ENCODE measurements at places on chromosomes 13 and 19. TPM values are rescaled to one million over a fixed set of nuclear protein-coding genes. Genes with fewer than 3 reads are reported as not detected.

The TNFSF13B gene
- polyA plus RNA-seq: 8.6 TPM

- no peak for DNase-seq
Measured at GRCh38 chr19:18897094-18898029, 1.4 kb upstream of the CERS1 start.

GRCh38 chr13:99756281-99756680 is 215.3 kb downstream of the ZIC5 start:
- DNase-seq: no peak

- no peak for DNase-seq
Measured at GRCh38 chr13:44437356-44438233, 64.0 kb downstream of the SERP2 start.

DNA sequence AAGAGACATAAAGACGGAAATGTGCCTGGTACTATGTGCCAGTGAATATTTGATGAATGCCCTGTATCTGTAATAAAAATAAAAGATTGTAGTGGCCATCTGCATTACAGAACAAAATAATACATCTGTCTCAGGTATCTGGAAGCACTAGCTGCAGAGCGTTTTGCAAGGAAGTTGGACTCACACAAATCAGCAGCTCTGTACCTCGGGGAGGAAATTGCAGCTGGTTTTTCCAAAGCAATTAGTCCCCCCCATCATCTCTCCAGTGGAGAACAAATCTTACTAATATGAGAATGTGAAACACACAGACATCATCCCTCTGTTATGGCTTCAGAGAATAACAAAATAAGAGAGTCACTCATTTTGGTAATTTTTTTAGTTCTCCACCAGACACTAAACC is 245.3 kb downstream of the ITGBL1 start:
- no peak for DNase-seq

The ZNF112 gene
- 1.0 TPM for polyA plus RNA-seq

GRCh38 chr19:33063356-33063752 is 1.3 kb downstream of the RHPN2 start:
- DNase-seq: peak; percentile 6

GRCh38 chr13:98253526-98253925 is 76.5 kb upstream of the RNF113B start:
- DNase-seq: no peak

GRCh38 chr19:45355402-45355801 is 14.9 kb downstream of the KLC3 start:
- no peak for DNase-seq

The CACNG6 gene
- polyA plus RNA-seq: not detected

DNA sequence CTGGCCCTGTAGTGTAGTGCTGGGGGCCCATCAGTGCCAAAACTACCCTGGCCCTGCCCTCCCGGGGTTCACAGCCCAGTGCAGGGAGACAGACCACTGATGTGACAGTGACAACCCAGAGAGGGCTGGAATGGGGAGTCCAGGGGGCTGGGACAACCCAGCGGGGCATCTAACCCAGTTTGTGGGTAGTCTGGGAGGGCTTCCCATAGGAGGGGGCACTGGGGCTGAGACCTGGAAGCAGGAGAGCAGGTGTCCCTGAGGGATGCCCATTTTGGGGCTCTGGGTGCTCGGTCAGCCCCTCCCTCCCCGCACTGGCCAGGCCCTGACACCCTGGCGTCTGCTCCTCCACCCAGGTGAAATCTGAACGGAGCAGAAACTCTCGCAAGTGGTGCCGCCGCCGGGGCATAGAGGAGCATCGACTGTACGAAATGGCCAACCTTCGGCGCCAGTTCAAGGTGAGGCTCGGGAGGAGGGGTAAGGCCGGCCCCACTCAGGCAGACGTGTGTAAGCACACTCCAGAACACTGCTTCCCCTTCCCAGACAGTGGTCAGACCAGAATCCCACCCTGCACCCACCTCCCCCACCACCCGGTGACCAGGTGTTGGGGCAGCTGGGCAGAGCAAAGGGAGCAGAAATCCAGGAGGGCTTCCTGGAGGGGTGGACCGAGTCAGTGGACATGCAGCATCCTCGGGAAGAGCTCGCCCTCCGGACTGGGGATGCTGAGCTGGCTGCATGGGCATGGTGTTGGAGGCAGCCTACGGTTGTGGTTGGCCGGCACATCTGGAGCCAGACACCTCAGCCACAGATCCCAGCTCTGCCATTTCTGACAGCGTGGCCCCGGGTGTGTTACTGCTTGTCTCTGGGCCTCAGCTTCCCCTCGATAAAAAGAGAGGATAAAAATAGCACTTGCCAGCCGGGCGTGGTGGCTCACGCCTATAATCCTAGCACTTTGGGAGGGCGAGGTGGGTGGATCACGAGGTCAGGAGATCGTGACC is 24.4 kb downstream of the DHX34 start:
- no peak for DNase-seq

DNA sequence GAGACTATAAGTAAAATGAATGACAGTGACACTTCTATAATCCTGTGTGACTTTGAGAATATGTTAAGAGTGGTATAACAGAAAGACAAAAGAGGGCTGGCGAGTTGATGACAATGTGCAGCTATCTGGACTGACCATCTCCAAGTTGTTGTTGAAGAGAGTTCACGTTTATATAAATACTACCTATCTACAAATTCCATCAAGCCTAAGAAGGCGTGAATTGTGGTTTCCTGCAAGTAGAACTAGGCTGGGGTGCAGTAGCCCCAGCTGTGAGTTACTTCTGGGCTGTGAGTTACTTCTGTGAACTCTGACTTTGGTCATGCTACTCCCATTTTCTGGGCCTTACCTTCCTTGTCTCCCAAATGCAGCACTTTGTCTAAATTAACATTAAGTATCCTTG is 561.0 kb downstream of the TBC1D4 start:
- DNase-seq: no peak

DNA sequence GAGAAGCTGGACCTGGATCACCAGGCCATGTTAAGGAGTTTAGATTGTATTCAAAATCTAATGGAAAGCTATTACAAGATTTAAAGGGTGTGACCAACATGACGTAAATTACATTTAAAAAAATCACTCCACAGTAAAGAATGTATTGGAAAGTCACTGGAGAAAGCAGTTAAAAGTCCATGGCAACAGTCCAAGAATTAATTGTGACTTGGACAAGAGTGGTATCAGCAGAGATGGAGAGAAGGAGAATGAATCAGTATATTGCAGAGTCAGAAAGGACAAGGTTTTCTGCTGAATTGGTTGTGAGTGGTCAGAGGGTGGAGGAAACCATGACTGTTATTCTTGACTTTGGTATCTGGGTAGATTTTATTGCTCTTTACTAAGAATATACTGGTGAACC is 535.1 kb upstream of the SLITRK1 start:
- no peak for DNase-seq

- DNase-seq: no peak
Measured at GRCh38 chr19:34155686-34156085, 16.6 kb upstream of the LSM14A start.

DNA sequence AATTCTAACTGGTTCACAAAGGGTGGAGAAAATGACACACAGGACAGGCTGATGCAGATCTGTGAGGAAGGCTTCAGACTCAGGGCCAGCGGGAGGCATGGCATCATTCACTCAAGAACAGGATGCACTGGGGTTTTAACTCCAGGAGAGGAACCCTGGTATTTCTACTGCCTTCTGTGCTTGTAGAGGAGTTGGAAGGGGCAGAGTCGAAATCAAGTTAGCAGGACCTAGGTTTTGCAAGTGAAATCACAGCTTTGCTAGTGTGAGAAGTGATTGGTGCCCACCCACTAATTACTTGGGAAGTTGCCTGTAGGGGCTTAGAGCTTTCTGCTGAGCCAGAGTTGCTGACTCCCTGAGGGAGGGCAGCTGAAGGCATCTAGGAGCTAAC is 92.7 kb downstream of the AKAP11 start:
- no peak for DNase-seq

DNA sequence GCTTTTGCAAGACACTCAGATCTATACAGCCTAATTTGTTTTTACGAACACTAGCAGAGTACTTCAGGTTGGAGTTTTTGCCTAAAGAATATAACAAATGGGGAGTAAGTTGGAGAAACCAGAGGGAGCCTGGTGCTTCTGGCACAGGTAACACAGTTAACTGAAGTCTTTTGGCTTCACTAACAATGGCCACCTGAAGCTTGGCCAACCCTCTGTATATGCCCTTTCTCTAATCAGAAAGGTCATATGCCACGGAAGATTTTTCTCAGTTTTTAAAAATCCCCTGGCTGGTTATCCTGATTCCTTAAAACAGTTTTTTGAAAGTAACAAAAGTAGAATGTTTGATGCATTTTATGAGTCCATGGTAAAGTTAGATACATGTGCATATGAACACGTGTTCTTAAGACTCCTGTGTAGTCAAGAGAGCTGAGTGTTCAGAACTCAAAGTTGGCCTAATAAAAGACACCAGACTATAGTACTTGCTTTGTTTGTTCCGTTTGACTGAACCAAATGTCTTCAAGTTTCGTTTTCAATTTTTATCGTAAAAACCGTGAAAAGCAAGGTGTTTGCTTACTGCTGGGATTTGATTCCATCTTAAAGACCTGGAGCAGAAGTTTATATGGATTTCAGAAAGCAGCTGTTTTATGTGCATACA is 137.5 kb downstream of the KCNRG start:
- no peak for DNase-seq
